ENCODE measurements at places on chromosomes 7 and 10.

GRCh38 chr10:47303866-47304265, 3.9 kb downstream of the GDF10 start:
- H3K36me3 ChIP-seq = no peaks in the 10 kb centered on the region
- H3K4me1 ChIP-seq = no peaks in the 10 kb centered on the region
- H3K4me3 ChIP-seq = no peak overlapping the region

DNA sequence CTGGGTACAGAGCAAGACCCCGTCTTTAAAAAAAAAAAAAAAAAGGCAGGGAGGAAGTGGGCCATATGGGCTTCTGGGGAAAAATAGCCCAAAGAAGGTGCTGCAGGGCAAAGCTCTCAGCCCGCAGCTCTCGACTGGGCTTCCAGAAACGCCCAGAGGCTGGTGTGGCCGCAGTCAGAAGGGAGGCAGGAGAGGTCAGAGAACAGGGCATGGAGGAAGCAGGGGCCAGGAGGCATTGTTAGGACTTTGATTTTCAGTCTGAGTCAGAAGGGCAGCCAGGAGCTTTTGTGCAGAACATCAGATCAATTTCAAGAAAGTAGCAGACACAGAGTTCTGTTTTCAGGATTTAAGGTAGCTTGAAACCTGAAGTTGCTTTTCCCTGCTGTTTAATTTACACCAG, 35.3 kb upstream of the CYTH3 start:
- H3K36me3 ChIP-seq = no peaks in the 10 kb centered on the region
- no peaks in the 10 kb centered on the region for H3K27me3 ChIP-seq
- H3K4me3 ChIP-seq = no peak overlapping the region
- no peaks in the 10 kb centered on the region for H3K4me1 ChIP-seq

DNA sequence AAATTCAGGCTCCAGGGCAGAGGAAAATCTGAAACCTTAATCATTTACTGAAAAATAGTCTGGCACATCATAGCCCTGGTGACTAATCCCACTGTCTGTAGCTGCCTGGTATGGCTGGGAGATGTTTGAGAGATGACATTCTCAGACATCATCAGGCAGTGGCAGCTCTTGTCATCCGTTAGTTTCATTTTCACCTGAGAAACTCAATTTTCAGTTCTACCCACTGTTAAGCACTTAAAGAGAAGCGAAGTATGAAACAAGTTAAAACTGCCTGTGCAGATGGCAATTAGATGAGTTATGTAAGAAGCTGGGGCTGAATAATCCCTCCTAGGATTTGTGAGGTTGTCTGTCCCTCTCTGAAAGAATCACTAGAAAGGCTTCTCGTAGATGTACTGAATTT, 150.2 kb downstream of the NSUN6 start:
- H3K4me1 ChIP-seq = peaks cover 3% of the 10 kb centered on the region
- H3K36me3 ChIP-seq = no peaks in the 10 kb centered on the region
- H3K27ac ChIP-seq = no peak overlapping the region

DNA sequence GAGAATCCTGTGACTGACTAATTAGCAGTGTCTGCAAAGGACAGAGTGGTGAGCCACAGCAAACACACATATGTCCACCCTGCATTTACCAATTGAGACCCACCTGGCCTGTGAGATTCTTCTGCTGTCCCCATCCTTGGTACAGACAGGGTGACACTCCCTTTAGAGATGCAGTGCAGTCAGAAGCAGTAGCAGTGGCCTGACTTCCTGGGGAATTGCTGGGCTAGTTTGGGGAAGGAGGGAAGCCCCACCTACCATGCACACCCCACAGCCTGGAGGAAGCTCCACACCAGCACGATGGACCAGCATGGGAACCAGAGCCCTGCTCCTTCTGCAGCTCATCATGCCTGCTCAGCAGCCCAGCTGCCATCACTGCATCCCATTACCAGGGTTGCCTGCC, 924.9 kb upstream of the ZNF722 start:
- H3K4me1 ChIP-seq = no peaks in the 10 kb centered on the region
- H3K36me3 ChIP-seq = peaks cover 13% of the 10 kb centered on the region
- H3K4me3 ChIP-seq = no peak overlapping the region
- no peak overlapping the region for H3K27ac ChIP-seq
- H3K27me3 ChIP-seq = peaks cover 10% of the 10 kb centered on the region
- no peak for DNase-seq

All from glutamatergic neuron (in vitro differentiated cells).